ENCODE measurements at places on chromosomes 5 and 9. TPM values are rescaled to one million over a fixed set of nuclear protein-coding genes. Genes with fewer than 3 reads are reported as not detected.
A peak's percentile ranks its signal among the peaks of the same experiment; 100 is the strongest.

DNA sequence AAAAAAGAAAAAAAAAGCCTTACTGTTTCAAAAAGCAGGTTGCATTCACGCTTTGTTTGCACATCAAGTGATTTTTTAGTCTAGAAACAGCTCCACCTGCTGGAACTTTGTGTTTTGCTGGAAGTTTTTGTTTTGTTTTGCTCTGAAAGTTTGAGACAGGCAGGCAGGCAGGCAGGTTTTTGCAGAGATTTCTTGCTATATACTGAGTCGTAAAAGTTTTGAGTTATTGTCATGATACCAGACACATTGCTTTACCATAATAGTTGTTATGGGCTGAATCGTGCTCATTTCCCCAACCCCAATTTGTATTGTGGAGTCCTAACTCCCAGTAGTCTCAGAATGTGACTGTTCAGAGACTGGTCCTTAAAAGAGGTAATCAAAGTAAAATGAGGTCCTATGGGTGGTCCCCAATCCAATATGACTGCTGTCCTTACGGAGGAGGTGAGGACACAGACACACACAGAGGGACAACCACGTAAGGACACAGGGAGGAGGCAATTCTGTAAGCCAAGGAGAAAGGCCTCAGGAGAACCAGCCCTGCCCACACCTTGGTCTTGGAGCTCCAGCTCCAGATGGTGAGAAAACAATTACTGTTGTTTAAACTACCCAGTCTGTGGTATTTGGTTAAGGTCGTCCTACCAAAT lies 20.9 kb downstream of the OR2Y1 start:
- peak; percentile 16 for DNase-seq

GRCh38 chr9:4553951-4554381 lies 63.7 kb downstream of the SLC1A1 start:
- no peak for DNase-seq

GRCh38 chr5:149014571-149015031 lies 48.3 kb downstream of the SH3TC2 start:
- no peak for DNase-seq

DNA sequence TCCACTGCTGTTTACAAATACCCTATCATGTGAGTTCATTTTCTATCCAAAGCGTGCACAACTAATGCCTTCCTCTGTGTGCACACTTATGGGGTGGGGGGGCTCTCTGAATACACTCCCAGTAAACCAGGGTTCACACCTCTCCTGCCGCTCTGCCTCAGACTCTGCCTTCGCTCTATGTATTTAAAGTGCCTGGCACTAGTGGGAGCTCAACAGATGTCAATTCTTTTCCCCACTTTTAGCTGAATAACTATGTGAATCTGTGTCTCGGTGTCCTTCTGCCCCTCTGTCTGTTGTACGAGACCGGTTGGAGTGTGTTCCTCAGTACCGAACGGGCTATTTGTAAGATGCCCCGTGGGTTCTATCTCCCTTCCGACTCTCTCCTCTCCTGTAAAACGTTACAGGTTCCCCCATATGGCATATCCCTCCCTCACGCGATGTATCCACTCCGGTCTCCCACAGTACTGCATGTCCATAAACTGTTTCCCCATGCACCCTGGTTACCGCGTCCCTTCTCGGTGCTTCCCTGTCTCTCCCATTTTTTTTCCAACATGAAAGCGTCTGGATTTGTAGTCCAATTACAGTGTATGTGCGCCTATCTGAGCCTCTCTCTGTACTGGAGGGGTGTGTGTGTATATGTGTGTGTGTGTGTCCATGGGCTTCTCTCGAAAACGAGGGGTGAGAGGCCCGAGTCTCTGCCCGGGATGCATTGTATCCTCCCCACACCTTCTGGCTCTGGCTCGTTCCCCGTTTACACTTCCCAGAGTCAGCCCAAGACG lies 1.6 kb downstream of the ELL2 start:
- peak; percentile 19 for DNase-seq

DNA sequence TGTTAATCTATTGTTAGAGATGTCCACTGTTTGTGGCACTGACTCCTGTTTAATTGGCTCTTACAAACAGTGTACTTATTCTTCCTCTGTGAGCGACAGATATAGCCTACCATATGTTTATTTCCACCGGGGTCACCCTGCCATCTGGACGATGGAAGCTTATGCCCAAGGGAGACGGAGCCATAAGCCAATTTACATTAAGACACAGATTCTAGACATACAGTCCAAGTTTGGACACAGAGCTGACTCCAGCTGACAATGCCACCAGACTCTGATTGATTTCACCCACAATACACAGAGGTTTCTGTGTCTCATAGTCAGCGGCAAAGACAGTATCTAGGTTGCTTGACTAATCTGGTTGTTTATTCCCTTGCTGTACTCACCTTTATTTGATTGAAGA lies 198.9 kb downstream of the ENC1 start:
- no peak for DNase-seq

DNA sequence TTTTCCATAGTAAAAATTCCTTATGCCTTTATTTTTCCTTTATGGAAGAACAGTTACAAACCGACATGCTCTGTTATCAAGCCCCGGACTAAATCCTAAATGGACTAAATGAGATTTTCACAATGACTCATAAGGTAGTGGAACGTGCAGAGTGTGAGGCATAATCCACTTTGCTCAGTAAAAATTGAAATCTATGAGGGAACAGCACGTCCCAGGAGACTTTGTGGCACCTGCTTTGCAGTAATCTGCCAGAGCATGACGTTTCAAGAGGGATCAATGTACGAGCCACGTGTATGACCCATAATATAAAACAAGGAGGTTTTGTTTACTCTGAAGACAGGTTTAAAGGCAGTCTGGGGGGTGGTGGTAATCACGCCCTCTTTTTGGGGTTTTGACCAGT lies 83.8 kb upstream of the GNA14 start:
- no peak for DNase-seq

- DNase-seq: no peak
Observed at GRCh38 chr5:137665678-137666460, 70.0 kb downstream of the KLHL3 start.

DNA sequence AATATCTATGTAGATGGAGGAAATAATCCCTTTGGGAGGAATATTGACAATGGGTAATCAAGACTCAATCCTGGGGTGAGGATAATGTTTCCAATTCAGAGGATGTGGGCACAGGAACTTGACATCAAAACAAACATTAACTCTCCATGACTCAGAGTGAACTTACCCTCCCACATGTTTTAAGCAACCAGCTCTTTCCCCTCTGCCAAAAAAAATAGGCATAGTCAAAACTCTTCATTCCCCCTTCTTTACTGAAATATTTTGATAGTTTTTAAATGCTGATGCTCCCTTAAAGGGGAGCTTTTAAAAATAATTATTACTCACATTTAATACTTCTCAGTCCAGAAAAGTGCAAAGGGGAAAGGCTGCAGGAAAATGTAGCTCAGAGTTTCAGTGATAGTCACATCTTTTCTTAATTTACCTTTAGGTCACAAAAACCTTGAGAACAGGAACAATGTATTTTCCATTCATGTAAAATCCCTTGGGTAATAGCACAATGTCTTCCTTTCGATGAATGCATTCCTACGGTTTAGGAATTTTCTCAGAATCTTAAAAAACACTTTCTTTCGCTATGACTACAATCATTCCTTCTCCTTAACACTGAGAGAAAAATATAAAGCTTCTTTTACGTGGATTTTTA lies 298.4 kb upstream of the GRAMD2B start:
- DNase-seq: peak; percentile 67

DNA sequence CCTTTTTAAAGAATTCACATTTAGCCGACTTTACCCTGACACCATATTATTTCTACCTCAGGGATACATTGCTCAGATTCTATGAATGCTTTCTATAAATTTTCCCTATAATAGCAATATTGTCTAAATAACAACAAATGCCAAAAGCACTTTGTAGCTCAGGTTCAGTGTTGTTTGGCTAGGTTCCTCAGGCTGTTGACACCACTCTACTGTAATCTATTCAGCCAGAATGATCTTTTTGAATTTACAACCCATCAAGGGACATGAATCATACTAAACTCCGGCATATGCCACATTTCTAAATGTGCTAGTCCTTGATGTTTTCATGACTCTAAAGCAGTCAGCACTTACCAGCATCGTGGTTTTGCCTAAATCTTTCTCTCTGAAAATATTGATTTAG lies 641.5 kb upstream of the CDH10 start:
- no peak for DNase-seq

DNA sequence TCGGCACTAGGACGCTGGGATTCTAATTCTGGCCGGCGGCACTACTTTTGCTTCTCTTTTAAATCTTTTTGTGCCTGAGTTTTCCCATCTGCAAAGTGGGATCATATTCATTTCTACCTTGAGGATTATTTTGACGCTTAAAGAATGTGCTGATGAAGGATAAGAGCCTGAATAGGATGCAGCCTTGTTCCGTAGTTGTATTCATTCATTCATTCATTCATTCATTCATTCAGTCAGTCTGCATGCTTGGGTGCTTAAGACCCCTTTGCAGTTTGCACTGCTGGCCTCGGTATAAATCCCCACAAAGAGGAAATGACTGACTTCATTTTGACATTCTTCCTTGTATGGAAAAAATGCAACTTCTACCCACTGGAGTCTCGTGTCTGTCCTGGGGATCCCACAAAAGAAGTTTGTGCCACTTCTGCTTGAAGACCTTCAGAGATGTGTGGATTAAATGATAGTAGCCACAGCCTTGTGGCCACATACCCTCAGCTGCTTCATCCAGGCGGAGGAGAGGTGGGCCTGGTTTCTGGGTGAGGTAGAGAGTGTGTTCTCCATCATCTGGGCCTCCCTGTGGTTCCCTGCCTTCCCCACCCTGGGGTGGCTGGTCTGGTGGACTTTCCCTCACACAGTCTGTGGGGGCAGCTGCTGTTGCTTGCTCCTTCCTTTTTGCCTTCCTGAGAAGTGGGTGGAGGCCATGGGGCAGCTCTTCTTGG lies 62.6 kb downstream of the PPARGC1B start:
- no peak for DNase-seq

- DNase-seq: no peak
Observed at GRCh38 chr9:131528186-131528585, 2.9 kb downstream of the UCK1 start.

DNA sequence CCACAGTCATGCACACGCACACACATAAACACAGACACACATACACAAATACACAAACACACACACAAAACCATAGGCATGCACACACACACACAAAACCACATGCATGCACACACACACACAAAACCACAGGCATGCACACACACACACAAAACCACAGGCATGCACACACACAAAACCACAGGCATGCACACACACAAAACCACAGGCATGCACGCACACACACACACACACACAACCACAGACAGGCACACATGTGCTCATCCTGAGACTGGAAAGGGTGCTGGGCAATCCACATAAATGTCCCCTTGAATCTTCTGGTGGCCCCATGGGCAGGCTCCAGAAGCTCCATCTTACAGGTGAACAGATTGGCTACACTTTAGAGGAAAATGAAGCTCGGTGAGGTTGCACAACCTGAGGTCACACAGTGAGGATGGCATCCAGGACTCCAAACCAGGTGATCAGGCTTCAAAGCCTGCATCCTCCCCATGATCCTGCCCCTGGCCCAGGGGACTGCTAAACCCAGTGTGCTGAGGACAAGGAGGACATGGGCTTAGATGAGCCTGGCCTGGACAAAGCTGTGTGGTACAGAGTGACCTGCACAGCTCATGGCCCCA lies 144.8 kb downstream of the GADD45G start:
- no peak for DNase-seq

DNA sequence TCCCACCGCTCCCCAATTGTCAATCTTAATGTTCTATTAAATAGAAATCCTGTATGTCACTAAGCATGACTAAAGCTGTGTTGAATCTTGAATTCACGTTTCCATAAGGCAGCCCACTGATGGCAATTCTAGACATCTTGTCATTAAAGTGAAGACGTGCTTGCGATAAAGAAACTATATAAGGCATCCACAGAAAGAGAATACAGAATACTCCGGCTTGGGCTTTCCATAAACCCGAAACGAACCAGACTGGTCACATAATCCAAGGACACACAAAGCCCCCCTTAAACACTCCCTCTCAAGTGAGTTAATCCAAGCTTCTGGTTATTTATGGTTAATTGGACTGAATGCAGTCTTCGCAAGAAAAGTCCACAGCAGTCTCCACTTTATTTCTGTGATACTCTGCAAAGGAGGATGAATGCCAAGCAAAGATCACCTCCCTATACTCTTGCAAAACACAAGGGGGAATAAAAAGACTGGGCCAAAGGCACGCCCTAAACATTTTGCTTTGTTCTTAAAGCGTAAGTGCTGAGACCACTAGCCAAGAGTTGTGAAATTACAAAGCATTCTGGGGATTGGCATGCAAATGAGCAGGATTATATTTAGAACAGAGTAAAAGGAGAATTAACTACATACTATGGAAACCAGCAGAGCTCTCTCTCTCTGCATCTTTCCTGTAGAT lies 54.7 kb downstream of the DPYSL3 start:
- no peak for DNase-seq

DNA sequence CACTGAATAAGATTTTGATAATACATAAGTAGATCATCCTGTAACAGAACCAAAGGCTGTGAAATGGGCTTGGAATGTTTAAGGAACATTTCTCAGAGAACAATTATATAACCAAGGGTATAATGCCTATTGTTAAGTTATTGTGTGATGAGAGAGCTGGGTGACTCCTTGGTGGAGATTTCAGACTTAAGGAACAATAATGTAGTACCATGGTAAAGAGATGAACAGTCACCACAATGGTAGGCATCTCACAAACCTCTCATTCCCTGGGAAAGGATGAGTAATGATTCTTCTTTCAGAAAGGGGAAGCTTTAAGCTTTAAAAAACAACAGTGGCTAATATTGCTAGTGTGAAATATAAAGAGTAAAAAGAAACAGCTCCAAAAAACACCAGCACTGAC lies 147.4 kb downstream of the TRIM36 start:
- DNase-seq: peak; percentile 1

DNA sequence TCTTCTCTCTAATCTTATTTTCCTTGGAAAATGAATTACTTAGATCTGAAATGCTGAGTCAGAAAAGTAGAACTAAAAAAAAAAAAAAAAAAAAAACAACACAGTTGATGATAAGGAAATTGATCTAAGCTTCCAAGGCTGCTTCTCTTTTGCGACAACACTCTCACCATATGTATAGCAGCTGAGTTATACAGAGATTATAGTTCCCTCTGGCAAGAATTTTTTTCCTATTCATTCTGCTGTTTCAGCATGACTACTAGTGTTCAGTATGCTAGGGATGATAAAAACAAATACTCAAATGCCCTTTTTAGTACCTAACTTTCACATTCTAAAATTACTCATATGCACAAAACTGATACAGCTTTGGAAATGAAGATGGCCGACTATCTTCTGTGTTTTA lies 267.3 kb downstream of the MLLT3 start:
- DNase-seq: peak; percentile 29

Gene IPPK
- total RNA-seq: 25.0 TPM

Gene SLF1
- 4.2 TPM for total RNA-seq

Gene CCDC192
- total RNA-seq: not detected

Gene TJP2
- total RNA-seq: 58.0 TPM

Data from mammary epithelial cell (primary cell).